OCI-LY7 (cell line): ENCODE measurements at places on chromosomes 7 and 10. TPM values are rescaled to one million over a fixed set of nuclear protein-coding genes. Genes with fewer than 3 reads are reported as not detected.

- no peak for DNase-seq
These were observed 85.6 kb downstream of the ZEB1 start for GRCh38 chr10:31404640-31405039.

DNA sequence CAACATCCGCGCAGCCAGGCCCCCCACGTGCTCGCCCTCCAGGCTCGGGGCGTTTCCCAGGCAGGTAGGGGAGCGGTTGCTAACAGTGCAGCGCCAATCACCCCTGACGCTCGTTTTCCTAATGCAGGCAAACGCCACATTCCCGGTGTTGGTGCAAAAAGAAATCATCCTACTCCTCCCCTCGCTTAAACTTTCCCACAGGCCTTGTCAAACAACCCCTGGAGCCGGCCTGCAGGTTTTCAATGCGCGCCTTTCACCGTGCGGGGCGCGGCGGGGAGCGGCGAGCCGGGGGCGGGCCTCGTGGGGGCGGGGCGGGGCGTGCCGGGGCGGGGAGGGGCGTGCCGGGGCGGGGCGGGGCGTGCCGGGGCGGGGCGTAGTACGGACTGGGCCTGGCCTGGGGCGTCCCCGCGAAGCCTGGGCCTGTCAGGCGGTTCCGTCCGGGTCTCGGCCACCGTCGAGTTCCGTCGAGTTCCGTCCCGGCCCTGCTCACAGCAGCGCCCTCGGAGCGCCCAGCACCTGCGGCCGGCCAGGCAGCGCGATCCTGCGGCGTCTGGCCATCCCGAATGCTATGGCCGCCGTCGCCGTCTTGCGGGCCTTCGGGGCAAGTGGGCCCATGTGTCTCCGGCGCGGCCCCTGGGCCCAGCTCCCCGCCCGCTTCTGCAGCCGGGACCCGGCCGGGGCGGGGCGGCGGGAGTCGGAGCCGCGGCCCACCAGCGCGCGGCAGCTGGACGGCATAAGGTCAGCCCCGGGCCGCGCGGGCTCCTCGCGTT is at the start of gene ECHDC3:
TSS of gene ECHDC3 (plus strand) at position 374 of the 770 bp plus-strand sequence. CDS start at position 569, 195 bp downstream.
- no peak for DNase-seq

The PROSER2 gene
- not detected in 2 replicates for total RNA-seq

The ANKRD2 gene
- not detected in 2 replicates for total RNA-seq

DNA sequence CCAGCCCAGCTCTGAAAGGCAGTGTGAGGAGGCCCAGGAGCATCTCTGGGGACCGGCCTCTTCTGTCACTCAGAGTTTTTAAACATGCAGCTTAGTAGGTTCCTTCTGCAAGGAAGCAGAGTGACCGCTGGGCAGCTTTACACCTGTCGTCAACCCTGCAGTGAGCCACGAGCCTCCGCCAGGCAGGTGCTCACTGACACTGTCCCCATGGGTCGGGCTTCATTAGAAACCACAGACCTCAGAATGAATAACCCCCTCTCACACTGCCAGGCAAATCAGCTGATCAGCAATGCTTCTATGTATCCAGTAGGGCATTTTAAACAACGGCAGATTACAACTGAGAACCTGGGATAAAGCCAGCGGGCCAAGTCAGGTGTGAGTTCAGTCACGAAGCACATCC is 106.1 kb downstream of the MAD1L1 start:
- DNase-seq: no peak

DNA sequence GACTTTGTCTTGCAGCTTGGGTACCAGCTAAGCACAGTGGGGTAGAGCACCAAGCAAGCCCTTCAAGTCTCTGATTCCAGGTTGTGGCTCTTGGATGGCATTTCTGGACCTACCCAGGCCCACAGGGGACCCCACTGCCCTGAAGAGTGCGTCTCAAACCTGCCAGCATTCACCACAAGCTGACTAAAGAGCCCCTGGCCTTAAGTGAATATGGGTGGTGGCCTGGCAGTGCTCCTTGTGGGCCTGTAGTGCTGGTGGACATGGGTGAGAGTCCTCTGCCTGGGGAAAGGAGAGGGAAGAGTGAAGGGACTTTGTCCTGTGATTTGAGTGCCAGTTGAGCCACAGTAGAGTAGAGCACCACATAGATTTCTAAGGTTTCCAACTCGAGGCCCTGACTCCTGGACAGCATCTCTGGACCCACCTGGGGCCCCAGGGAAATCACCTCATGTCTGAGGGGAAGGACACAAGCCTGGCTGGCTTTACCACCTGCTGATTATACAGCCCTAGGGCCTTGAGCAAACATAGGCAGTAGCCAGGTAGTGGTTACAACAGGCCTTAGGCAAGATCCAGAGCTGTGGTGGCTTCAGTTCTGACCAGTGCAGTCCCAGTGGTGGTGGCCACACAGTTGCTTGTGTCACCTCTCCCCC is 23.7 kb downstream of the GSDME start:
- no peak for DNase-seq

The PLCE1 gene
- total RNA-seq: not detected in 2 replicates

The CD36 gene
- total RNA-seq: not detected in 2 replicates

The ENTPD1 gene
- total RNA-seq: 3.7 and 6.7 TPM in 2 replicates

- DNase-seq: no peak
These were observed 188.7 kb upstream of the PPP1R3A start for GRCh38 chr7:114107522-114107921.

- peak; percentile 74 for DNase-seq
These were observed at the start of gene HHEX for GRCh38 chr10:92689663-92690210. HHEX (plus strand) TSS chr10:92689955; CDS start chr10:92689987, 32 bp downstream.

The ZNF804B gene
- not detected in 2 replicates for total RNA-seq
